ENCODE measurements at places on chromosomes 3 and 15.

- no peak for DNase-seq
These were observed 61.0 kb upstream of the CSTA start for GRCh38 chr3:122263974-122264588.

- no peak for DNase-seq
These were observed 1237.9 kb downstream of the ROBO2 start for GRCh38 chr3:78277801-78278200.

GRCh38 chr3:11037241-11037873 is 44.8 kb downstream of the SLC6A1 start:
- DNase-seq = no peak

DNA sequence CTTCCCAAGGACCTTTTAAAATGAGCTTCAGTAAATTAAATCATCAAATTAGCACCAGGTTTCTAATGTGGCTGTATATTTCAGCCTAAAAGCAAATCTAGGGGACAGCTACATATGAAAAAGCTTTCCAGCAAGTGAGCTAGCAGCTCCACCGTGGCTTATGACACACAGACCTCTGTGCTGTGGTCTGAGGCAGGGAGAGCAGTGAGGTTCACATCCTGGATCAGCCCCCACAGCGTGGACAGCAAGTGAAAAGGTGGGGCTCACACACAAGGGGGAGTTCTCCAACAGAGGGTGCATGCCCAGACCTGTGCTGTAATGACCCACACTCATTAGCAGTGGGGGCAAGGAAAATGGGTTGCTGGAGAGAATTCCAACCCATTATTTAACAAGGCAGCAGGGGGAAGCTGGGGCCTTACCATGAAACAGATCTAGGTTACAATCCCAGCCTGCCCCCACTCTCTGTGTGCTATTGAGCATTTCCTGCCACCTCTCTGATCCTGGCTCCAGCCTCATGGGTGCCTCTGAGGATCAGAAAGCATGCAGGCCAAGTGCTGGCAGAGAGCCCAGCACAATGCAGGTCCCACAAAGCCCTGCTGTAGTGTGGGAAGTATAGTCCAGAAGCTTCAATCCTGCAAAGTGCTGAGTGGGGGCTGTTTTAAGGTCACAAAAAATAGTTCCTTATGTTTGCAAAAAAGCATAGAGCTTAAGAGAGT is 48.2 kb downstream of the RASGRF1 start:
- no peak for DNase-seq

GRCh38 chr15:70197318-70197944 is 99.7 kb upstream of the TLE3 start:
- no peak for DNase-seq

DNA sequence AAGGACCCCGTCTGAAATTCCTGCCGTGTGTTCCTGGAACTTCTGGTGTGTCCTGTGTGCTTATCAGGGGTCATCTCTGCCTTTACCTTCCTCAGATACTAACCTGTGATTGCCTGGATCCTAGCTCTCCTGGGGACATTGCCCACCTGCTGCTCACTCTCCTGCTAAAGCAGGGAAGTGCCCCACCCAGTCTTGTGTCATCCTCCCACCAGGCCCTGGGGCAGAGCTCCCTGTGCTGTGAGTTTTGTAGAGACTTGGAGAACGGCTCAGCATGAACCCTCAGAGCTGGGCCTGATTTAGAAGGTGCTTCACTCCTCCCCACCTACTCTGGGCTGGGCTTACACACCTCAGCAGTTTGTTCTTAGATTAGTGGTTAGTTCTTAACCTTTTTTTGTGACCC is 3.8 kb upstream of the TMEM44 start:
- no peak for DNase-seq

DNA sequence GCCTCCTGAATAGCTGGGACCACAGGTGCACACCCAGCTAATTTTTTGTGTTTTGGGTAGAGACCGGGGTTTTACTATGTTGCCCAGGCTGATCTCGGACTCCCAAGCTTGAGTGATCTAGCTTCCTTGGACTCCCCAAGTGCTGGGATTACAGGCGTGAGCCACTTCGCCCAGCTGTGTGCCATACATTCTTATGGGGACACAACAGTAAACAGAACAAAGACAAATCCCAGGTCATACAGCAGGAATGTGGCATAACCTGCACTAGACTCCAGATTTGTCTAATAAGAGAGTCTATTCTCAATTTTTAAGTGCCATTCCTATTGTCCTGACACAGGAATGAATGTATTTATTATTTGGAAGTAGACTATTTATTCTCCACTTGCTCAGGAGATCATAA is 17.6 kb downstream of the ARL6IP5 start:
- DNase-seq = no peak

DNA sequence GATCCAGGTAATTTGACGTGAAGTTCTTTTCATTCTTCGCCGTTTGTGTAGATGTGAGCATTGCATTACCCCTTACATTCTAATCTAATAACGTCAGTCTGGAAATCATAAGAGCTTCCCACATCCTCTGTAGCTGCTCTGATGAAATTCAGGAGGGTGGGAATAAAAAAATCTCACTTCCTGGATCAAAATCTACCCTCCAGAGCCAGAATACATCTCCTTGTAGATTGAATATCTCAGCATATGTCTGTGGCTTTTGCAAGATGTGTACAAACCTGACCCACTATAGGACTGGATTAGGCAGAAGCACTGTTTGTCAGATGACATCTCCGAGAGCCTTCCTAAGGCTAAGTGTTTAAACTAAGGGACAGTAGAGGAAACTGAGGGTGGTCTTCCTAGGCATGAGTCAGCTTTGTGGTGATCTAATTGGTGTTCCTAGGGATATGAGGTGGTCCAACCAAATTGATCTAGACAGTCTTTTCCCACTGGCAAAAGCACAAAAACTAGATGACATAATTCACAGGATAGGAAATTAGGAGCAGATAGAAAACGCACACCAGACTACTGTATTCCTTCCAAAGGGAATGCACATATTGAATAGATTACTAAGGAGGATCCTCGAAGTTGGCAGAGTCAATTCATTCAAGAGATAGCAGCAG is 216.3 kb upstream of the LRTM1 start:
- no peak for DNase-seq

DNA sequence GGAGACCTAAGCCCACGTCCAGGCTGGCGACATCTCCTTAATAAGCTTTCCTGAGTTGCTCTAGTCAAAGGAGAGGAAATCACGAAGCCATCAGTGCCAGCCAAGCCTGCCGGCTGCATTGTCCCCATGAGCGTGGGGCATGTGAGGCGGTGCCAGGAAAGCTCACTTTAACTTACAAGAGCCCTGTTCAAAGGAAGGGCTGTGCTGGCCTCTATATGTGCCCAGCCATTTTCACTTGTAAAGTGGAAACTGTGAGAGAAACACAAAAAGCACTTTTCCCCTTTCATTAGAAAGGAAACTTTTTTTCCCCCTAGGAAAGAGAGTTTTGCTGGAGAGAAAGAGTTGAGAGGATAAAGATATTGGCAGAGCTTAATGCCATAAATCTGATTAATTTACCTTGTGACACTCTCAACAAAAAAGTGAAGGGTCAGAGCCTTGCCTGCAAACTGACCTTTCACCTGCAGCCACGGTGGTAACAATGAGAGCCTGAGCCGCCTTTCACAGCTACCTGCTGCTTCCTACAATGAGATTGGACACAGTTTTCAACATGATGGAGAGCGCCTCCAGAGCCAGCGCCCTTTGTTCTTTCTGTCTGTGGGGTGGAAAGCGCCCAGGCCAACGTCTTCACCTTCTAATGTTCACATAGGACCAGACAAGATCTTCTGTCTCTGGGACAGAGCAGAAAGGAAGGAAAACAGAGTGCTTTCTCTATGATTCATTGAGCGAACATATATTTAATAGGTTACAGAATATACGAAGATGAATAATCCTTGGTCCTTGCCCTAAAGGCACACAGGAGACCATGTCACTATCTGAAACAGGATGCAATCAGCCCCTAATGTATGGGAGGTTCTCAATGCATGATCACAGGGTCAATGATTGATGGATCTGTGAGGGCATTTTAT is 233.1 kb upstream of the HES1 start:
- DNase-seq = no peak

GRCh38 chr3:156582532-156583183 is 27.7 kb upstream of the SSR3 start:
- no peak for DNase-seq

DNA sequence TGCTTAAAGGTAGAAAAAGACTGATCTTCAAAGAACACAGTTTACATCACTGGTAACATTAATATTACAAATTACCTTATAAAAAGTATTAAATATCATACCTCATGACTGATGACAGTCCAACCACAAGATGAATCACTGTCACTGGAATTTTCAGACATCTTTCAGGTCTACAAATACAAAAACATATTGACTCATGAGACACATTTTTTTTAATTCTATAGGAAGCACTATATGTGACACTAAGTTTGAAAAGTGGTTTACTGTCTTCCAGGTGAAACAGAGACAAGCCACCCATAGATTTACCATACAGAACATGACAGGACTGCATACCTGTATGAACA is 18.9 kb downstream of the CCPG1 start:
- DNase-seq = no peak

- DNase-seq = no peak
These were observed 6.4 kb downstream of the MYL3 start for GRCh38 chr3:46856576-46857471.

GRCh38 chr15:89993349-89993748 is 7.8 kb upstream of the ZNF710 start:
- no peak for DNase-seq

DNA sequence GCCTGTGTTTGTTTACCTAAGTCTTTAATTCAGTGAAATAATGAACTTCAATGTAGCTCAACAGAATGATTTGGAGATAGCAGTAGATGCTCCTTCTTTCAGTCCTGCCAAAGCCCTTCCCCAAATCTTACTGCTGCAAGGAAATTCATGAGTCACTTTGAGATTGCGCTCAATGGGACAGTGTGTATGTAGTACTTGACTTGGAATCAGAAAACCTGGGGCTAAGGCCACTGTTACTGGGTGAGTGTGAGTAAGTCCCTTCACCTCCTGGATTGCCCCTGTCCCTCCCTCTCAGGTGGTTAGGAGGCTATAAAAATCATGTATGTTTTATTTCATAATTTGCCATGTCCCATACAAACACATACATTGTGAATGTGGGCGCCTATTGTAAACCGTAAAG is 29.9 kb downstream of the ATP13A5 start:
- DNase-seq = no peak

- peak; percentile 65 for DNase-seq
These were observed 85.5 kb upstream of the CDV3 start for GRCh38 chr3:133487920-133488540.

GRCh38 chr15:25727867-25728600 is 135.1 kb downstream of the ATP10A start:
- no peak for DNase-seq

DNA sequence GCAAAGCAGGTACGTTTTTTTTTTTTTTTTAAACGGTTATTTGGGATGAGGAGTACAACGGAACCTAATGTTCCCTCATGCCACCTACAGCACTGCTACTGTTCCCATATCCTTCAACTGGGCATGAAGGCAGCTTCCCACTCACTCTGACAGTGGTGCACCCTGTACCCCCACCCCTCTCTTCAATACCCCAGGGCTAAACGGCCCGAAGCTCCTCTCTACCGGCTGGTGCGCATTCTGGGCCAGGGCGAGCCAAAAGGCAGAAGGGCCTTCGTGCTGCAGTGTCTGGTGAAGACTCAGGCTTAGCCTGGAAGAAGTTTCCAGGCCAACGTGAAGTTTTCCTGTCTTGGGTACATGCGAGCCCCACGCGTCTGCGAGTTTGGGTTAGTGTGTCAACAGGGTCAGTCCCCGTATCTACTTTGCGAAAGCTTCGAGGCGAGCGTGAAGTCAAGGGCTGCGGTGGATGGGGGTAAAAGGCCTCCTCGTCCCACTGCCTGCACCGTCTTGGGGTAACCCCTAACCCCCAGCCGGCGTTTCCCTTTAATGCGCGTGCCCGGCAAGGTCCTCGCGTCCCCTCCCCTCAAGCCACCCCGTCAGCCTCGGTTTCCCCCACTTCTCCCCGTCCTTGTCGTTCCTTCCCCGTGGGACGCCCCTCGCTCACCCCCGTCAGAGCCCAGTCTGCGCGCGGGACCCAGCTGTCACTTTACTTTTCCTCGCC is 765 bp upstream of the UBE2E2 start:
- DNase-seq = peak; percentile 33

GRCh38 chr3:50195501-50196252 is 4.3 kb downstream of the GNAT1 start:
- DNase-seq = no peak

- DNase-seq = no peak
These were observed 62.7 kb upstream of the RNU6-1 start for GRCh38 chr15:67902579-67903009.

GRCh38 chr3:142735462-142735861 is 11.6 kb downstream of the TRPC1 start:
- no peak for DNase-seq

DNA sequence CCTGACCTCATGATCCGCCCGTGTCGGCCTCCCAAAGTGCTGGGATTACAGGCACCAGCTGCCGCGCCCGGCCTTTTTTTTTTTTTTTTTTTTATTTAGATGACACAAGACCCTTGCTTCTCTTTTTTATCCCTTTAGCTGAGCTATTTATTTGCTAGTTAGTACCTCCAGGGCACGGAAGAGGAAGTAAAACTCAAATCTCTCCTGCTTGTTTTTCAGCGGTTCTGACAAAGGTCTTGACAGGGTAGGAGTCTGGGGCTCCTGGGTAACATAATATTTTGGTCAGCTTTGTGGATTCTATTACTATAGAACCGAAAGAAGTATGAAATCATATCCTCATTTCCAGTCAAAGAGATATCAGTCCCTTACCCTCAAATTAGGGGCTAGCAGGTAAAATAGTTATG is 44.0 kb upstream of the ETV5 start:
- no peak for DNase-seq

DNA sequence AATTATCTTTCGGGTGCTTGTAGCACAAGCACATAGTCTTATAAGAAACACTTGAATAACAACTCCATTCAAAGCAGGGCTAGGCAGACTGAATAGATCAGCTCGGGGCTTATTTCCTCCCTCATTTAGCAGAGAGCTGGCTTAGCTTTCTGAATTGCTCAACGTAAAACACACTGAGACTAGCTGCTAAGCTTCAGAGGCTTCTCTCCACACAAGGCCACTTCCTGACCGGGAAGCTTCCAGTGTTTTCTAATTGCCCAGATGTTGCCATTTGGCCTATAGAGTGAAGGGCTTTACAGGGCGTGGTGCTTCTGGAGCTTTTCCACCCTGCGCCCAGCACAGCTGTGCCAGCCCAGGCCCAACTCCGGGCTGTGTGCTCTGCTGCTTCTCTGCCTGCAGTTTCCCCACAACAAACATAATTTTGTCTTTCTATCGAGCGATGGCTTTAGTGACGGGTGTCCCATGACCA is 16.6 kb downstream of the FAM240A start:
- DNase-seq = no peak

DNA sequence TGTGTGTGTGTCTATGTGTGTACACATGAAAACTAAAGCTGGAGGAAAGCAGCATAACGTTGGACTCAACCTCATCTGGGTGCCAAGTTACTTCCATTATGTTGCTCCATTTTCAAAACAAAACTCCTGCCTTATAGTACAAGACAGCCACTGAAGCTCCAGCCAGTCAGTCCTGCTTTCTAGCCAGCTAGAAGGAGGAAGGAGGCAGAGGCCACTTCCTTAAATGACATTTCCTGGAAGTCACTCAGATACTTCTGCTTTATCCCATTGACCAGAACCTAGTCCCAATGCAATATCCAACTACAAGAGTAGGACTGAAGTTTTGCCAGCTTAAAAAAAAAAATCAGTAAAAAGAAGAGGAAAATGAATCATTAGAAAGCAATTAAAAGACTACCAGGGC is 31.7 kb downstream of the CADPS start:
- DNase-seq = no peak

Measured in hematopoietic multipotent progenitor cell (in vitro differentiated cells).